ENCODE measurements at places on chromosomes 7 and 10.

- DNase-seq, result no peak
These were observed 363.7 kb upstream of the PODXL start for GRCh38 chr7:131919920-131920709.

DNA sequence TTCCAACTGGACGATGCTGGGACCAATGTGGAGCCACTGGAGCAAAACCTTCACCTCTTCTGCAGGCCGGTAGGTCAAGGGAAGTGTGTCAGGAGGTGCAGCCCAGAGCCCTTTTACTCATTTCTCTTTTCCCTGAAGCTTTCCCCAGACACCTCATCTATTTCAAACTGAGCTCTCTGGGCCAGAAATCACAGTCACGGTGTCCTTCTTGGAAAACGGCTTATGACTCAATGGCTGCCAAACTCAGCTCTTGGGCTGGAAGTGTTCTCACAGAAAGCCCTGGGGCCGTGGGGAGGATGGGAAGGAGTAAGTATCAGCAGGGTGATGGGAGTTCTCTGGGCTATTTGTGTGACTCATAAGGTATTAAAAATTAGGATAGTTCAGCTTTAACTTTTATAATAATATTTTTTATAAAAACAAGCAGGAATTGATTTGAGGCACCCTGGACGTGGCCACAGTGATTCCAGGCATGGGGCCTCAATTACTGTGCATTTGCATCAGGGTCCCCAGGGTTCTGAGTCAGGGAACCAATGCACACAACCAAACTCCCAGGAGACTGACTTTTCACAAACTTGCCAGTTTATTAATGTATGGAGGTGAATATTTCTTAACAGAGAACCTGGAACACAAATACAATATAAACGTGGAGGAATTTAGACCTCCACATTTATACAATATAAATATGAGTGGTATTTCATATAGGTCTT, 187.4 kb upstream of the TMEM72 start:
- DNase-seq, result no peak

DNA sequence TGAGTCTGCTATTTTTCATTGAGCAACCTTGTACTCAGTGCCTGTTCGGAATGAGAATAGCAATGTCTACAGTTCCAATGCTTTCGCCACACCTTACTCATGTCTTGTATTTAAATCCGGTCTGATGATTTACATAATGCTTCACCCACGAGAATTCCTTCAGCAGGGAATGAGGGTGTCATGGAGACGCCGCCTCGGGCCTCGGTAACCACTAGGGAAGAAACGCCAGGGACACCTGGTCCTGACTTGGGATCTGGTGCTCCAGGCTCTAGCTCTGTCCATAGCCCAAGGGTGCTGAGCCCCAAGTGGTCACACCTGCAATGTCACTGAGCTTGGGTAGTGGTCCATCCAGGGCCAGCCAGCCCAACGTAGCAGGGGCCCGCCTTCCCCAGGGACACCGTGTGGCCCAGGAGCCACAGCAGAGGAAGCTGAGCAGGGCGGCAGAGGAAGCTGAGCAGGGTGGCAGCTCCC, 37.4 kb downstream of the PRKAG2 start:
- DNase-seq, result no peak

GRCh38 chr10:63713191-63714144, 192.3 kb downstream of the REEP3 start:
- no peak for DNase-seq

- no peak for DNase-seq
These were observed 183.0 kb upstream of the KCND2 start for GRCh38 chr7:120089968-120090367.

- no peak for DNase-seq
These were observed 1121.4 kb downstream of the XPNPEP1 start for GRCh38 chr10:108801775-108802517.

- no peak for DNase-seq
These were observed 3.0 kb upstream of the BUB3 start for GRCh38 chr10:123150986-123151736.

GRCh38 chr10:131849591-131850382, 51.0 kb upstream of the PPP2R2D start:
- no peak for DNase-seq

- no peak for DNase-seq
These were observed 25.2 kb downstream of the IQCE start for GRCh38 chr7:2583798-2584580.

DNA sequence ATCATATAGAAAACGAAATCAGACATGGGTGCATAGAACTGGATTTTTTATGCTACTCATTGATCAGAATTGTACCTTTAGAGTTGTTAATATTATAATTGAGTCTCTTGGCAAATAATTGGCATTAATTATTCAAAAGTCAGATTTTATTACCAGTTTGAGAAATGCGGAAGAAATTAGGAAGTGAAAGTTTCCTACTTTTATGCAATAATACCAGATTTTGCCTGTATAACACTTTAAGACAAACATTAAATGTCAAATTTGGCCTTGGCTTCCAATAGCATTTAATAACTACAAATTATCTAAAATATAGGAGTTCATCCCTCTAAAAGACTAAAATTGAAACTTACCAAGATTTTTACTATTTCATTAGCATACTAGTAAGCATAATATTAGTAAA, 6.8 kb upstream of the TFEC start:
- no peak for DNase-seq

DNA sequence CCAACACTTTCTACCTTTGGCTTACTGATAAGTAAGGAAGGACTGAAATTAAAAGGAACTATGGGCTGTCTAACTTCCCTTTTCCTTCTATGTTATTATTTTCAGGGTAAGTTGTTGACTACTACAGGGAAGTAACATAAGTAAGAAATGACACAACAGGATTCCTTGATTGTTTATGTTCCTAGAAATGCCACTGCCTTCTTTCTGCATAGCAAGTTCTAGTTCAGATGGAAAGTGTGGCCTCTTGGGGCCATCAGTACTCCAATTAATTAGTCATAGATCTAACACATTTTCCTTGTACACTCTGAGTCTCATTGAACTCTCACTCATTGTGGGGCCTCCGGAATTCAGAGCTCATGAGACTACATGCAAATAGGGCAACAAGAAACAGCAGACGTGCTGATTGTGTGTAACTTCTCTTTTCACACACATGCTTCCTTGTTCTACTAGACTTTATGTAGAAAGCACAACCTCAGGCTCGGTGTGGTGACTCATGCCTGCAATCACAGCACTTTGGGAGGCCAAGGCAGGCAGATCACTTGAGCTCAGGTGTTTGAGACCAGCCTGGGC, 35.3 kb upstream of the HIBADH start:
- no peak for DNase-seq

- DNase-seq, result no peak
These were observed 21.1 kb downstream of the HNRNPA2B1 start for GRCh38 chr7:26179422-26179821.

DNA sequence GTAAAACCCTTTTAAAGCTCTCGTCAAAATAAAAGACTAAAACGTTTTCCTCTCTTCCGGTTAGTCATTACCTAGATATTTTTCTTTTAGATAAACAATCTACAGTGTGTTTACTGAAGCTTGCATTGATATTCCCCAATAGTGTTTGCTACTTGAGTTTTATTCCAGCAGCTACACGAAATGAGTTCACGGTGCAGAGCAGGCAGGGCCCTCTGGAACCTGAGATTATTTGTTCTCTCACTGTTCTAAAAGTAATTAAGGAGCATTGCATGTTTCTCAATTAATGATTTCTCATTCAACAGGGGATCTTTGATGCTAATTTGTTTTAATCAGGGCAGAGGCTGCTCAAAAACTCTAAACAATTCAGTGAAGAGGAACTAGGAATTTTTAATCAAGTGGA, 319.7 kb downstream of the GFRA1 start:
- no peak for DNase-seq

GRCh38 chr10:17685233-17685840, 41.4 kb downstream of the STAM start:
- no peak for DNase-seq

GRCh38 chr7:55181762-55182161, 162.9 kb downstream of the EGFR start:
- no peak for DNase-seq

- no peak for DNase-seq
These were observed 449.1 kb downstream of the PAXIP1 start for GRCh38 chr7:154553711-154554265.

- no peak for DNase-seq
These were observed 345.8 kb downstream of the KCNMA1 start for GRCh38 chr10:77291596-77292505.

DNA sequence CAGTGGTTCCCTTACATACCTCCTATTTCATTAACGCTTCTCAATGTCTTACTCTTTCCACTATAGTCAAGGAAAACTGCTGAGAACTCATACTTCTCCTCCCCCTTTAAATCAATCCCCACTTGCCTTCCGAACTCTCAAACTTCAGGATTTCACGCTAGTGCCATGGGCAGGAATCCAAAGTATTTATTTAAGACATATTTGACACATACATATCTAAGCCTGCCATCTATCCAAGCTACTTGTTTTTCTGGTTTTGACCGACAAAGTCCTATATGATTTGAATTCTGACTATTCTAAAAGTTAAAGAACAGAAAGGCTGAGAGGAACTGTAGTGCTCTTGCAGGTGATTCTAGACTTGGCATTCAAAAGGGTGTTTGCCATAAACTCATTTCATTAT, 51.8 kb downstream of the CCDC6 start:
- DNase-seq, result no peak

- no peak for DNase-seq
These were observed 178.6 kb downstream of the RAB11FIP2 start for GRCh38 chr10:117868151-117868550.

GRCh38 chr10:83555264-83555663, 584.0 kb upstream of the GHITM start:
- no peak for DNase-seq

DNA sequence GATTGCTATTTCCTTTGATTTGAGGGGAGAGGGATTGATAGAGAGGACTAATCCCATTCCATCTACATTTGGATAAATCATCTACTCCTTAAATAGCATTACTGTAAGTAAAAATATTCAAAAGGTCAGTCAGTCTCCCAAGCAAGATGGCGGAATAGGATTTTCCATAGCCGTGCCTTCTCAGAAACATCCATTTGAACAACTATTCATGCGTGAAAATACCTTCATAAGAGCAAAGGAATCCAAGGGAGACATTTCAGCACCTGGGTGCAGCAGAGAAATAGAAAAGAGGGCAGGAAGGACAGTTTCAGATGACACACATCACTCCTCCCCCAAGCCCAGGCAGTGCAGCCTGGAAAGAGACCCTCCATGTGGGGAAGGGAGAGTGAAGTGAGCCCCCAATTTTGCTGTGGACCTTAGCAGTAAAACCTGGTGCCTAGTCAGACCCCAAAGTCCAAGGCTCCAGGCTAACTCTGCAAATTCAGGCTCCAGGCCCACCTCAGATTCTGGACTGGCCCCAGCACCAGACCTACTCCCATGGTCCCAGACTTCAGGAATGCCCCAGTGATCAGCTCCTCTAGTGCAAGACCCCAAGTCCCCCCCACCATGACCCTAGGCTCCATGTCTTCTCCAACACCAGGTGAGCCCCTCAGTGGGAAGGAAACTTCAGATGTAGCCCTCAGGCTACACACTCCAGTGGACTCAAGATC, 104.3 kb upstream of the LANCL2 start:
- DNase-seq, result no peak

DNA sequence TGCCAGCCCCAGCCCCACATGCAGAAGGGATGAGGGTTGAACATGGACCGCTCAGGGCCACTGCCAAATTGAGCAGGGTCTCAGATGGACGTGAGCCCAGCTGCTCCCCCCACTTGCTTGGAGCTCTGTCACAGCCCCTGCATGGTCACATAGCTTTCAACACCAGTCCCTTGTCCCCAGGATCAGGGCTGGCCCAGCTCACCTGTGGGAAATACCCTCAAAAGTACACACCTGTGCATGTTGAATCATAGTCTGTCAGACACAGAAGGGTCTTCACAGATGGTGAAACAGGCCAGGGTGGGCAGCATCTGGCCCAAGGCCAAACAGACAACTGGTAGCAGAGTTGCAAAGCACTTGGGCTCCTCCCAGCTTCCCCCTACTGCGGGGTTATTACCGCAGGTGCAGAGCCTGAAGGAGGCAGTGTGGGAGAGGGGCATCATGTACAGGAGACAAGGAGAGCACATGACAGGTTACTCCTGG, 77.6 kb upstream of the UNC5B start:
- no peak for DNase-seq

- no peak for DNase-seq
These were observed 91.5 kb downstream of the MYO3A start for GRCh38 chr10:26025523-26025922.

DNA sequence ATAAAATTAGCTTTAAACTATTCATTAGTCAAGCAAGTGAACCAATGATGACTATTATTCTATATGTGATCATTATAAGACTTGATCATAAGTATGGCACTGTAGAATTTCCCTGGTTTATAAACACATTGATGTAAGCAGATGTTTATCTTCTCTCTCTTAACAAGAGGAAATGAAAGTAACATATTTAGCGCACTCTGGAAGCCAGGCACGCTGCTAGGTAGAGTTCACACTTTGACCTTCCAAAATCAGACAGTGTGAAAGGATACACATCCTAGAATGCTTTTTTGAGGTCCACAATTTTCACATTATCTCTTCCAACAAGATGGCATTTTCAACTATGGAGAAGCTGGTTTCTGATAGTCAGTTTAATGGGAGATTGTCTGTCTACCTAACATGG, 529.4 kb upstream of the IGFBP3 start:
- DNase-seq, result no peak

GRCh38 chr7:26365901-26366275, 74.2 kb downstream of the SNX10 start:
- no peak for DNase-seq

DNA sequence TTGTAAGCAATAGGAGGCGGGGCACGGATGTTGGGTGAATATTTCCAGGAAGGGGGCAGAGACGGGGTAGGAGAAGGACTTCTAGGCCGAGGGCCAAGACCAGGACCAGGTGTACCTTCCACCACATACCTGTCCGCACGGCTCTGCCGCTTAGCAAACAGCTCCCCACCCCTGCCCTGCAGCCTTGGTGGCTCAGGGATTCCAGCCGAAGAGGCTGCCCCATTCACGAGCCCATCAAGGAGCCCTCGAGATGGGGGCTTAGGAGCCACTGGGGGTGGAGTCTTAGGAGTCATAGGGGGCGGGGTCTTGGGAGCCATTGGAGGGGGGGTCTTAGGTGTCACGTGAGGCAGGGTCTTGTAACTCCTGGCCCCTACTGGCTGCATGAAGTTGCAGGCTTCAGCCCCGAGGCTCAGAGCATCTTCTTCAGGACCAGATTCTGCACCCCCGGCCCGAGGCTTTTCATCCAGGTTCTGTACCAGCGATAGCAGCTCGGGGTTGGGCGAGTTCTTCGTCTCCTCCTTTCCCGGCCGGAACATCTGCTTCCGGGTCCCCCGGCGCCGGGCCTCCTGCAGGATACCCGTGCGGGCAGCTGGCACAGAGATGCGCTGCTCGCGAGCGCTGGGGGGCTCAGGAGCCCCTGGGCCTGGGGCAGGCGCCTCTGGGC, 6.1 kb upstream of the MYOZ1 start:
- no peak for DNase-seq

DNA sequence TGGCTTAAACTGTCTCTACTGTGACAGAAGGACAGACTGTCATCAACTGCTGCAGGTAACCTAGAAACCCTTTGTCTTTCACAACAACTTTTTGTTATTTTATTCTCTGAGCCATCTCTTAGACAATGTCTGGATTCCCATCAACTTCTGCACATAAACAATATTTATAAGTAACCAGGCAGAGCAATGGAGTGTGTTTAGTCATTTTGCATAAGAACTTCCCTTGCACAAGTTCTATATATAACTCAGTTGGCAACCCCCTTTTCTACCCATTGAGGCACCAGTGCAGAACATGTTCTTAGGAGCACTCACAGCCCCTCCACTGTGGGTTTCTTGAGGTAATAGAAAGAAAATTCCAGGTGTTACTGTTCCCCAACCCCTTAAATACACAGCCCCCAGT, 65.0 kb upstream of the IL6 start:
- no peak for DNase-seq

- no peak for DNase-seq
These were observed 784.0 kb downstream of the SUGCT start for GRCh38 chr7:40918701-40919271.

All from stimulated activated CD8-positive, alpha-beta memory T cell treated with anti-CD3 and anti-CD28 coated beads, Interleukin-15, amount 100 ng/mL, for 1 hour (primary cell).